ENCODE measurements at places on chromosomes 5 and 9. TPM values are rescaled to one million over a fixed set of nuclear protein-coding genes. Genes with fewer than 3 reads are reported as not detected.

GRCh38 chr9:137955224-137955570, 77.6 kb downstream of the CACNA1B start:
- DNase-seq, result no peak

Gene TAF11L10
- total RNA-seq, result not detected

Gene ANKRD33B
- 16.7 TPM for total RNA-seq

Gene KLHL3
- total RNA-seq, result 29.1 TPM

DNA sequence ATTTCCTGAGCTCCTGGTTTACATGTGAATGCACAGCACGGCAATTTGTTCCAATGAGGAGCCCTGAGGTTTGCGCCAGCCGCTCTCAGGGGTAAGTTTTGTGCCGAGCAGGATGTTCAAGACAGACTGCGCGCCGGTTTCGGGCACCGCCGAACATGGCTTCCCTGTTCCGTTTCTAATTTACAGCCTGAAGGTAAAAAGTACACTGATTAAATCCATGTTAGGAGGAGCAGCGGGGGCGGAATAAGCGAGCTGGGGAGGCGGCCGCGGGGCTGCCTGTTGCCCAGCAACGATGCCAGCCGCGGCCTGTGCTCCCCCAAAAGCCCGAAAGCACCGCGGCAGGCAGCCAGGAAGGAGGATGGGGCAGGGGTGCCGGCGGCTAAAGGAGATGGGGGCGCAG, 6.4 kb downstream of the SOWAHA start:
- no peak for DNase-seq

All from suprapubic skin (tissue), 4 donors.